ENCODE measurements at places on chromosomes 7 and 10.
A peak's percentile ranks its signal among the peaks of the same experiment; 100 is the strongest.

DNA sequence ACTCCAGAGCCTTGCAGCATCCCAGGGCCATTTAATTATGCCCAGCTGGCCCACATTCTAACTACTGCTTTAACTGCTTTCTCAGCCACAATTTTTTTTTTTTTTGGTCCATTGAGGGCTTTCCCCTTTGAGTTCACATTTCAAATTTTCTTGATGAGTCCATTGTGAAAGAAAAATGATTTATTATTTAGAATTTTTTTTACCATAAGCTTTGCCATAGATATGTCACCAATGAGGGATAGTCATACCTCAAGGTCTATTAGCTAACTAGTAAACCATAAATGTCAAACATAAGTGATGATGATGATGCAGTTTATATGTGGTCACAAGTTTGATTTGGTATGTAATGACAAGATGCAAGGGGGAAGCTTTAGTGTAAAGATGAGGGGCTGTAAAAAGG is 282.9 kb downstream of the BICC1 start:
- no peak for DNase-seq

- peak; percentile 48 for DNase-seq
Observed at GRCh38 chr7:38398725-38399321, 125.4 kb upstream of the TARP start.

DNA sequence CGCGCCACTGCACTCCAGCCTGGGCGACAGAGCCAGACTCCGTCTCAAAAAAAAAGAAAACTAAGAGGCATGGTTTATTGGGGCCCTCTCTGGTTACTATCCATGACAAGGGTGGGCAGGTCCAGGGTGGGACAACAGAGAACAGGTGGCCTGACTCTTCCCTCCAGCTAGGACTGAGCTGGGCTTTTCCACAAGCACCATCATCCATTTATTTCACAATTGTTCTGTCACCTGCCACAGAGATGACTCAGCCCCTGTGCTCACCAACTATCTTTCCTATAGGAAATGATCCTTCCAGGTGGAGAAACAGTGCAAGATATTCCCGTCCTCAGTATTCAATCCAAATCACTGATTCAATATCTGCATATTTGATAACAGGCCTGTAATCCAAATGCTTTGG is 44.9 kb upstream of the MYL10 start:
- DNase-seq = no peak

GRCh38 chr7:151243408-151244195 is 4.9 kb downstream of the SMARCD3 start:
- DNase-seq = no peak

DNA sequence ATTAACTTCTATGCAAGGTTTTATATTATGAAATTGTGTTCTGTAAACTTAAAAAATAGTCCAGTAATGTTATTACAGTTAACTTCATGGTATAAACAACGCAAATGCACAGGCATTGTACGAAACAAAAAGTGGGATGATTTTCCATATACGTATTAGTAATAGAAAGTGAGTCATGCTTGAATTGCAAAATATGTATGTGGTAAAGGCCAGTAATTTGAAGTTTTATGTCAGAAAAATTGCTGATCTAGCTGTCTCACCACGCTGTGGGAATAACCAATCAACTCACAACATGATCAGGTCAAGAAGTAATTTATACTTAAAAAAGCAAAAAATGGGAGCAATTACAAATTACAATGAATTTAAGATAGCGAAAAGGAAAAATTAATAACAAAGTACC is 37.0 kb upstream of the GLI3 start:
- DNase-seq = peak; percentile 79

GRCh38 chr10:120477743-120478141 is 20.7 kb downstream of the PLPP4 start:
- no peak for DNase-seq

- no peak for DNase-seq
Observed at GRCh38 chr7:44762300-44762699, 13.7 kb downstream of the ZMIZ2 start.

DNA sequence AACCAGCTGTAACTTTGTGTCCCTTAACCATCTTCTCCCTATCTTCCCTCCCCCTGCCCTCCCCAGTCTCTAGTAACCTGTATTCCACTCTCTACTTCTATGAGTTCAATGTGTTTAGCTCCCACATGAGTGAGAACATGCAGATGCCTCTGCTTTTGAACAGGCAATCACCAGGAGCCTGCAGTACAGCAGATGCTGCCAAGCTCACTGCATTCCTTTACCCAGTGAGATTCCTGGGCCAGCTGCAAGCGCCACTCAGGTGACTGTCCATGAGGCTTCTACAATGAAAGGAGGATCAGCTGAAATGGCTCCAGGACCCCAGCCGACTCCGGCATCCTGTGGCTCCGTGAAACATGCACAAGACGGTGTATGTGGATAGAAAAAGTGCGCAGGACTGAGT is 15.7 kb downstream of the GRID1 start:
- DNase-seq = no peak
